ENCODE measurements at places on chromosomes 6 and 20.

GRCh38 chr6:46790355-46790874, 2.8 kb upstream of the MEP1A start:
- no peak for DNase-seq

DNA sequence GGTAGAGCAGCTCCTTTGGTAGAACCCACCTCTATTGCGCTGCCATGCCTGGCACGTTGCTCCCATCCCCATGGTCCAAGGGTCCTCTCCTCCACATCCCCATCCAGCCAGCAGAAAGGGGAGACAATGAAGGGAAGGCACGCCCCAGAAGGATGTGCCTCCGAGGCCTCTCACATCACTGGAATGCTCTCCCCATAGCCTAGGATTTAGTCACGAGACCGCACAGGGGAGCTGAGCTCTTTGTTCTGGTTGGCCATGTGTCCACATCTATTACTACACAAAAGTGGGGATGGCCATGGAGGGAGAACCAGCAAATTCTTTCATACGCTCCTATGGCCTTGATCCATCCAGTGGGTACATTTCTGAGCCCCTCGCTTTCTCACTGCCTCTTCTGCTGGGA, 60.5 kb upstream of the SALL4 start:
- no peak for DNase-seq

DNA sequence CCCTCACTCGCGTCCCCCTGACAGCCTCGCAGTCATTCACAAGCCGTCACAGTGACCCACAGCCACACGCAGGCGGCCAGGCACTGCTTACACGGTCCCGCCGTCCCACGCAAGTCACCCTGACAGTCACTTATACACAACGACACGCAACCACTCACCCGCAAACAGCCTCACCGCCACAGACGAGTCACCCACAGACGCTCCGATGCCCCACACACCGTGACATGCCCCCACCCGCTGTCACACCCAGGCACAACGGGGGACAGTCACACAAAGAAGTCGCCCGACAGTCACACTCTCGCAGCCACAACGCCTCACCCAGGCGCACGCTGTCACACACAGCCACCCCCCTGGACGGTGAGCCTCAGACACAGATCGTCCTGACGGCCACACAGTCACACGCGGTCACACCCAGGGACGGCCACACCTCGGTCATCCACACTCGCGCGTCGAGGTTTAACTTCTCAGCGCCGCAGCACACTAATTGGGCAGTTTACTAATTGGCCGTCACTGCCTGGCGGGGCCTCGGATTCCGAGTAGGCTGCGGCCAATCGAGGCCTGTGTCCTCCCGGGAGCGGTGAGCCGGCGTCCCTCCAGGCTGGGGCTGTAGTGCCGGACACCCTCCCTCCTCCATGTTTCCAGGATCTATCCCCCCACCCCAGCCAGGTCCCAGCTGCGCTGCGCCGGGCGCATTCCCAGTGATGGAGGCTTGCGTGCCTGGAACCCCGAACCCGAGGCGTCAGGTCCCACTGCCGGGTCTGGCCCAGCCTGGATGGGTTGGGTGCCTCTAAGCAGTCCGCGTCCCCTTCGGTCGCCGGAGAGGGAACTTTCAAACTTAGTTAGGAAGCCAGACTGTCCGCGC, 790 bp downstream of the TOX2 start:
- DNase-seq, result no peak

DNA sequence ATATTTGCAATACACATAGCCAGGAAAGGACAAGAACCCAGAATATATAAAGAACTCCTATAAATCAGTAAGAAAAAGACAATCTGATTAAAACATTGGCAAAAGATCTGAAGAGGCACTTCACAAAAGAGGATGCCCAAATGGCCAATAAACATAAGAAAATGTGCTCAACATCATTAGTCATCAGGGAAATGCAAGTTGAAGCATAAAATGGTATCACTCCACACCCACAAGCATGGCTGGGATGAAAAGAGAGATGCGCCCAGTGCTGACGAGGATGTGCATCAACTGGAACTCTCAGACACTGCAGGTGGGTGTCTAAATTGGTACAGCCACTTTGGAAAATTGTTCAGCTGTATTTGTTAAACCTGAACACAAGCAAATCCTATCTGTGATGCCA, 42.4 kb upstream of the MLN start:
- no peak for DNase-seq

- DNase-seq, result no peak
These were observed 3.3 kb downstream of the FAM162B start for GRCh38 chr6:116762235-116762634.

GRCh38 chr6:43740961-43741764, 28.8 kb upstream of the VEGFA start:
- DNase-seq, result no peak

DNA sequence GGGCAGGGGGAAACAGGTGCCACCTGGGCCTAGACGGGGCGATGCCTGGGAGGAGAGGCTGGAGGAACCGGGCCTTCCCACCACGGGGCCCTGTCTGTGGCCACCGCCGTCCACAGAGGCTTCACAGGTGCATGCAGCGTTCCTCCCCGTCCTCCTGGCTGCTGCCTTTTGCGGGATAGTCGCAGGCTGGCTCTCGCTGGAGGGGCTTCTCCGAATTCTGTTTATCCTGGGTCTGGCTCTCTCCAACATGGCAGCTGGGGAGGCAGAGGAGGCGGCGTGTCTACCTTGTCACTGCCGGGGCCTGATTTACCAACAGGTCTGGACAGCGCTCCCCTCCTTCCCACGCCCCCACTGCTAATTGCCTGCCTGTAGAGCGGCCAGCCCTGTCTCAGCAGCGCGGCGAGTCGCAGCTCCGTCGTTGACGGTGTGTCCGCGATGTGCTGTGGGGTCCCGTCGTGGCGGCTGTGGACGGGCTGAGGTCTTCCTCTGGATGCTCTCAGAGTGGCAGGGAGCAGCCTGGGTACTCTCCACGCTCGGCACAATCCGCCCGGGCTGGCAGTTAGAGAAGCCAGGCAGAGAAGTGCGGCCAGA, 262.9 kb downstream of the TAF4 start:
- DNase-seq, result no peak

DNA sequence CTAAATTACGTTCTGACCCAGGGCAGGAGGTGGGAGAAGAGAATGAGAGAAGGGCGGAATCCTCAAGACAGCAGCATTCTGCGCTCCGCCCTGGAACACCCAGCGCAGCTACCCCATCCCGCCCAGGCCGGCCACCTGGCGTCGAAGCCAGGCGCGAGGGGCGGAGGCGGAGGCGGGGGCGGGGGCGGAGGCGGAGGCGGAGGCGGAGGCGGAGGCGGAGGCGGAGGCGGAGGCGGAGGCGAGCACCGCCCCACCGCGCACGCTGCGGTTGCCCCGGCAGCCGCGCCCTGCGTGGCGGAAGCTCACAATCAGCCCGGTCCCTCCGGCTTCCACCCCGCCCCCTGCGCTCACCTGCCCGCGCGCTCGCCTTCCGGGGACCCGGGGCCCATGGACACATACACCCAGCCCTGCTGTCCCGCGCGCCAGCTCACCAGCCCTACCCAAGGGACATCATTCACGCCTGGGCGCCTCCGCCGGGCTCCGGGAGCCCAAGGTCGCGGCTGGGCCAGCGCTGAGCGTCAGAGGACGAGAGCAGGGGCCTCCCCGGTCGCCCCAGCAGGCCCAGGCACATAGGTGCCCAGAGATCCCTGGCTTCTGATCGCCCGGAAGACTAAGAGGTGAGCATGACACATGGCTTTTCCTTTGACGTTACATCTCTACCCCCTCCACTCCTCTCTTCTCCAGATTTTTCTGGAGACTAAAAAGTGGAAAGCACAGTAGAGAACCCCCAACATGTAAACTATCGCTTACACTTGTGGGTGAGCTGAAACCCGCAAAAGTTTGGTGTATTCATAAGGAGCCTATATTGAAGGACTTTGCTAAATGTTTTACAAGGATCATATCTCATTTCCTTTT, at the start of gene ANKEF1:
Gene ANKEF1 (plus strand): TSS at position 271 of the 855 bp plus-strand sequence. CDS start 3,315 bp downstream, outside the sequence.
- peak; percentile 70 for DNase-seq

DNA sequence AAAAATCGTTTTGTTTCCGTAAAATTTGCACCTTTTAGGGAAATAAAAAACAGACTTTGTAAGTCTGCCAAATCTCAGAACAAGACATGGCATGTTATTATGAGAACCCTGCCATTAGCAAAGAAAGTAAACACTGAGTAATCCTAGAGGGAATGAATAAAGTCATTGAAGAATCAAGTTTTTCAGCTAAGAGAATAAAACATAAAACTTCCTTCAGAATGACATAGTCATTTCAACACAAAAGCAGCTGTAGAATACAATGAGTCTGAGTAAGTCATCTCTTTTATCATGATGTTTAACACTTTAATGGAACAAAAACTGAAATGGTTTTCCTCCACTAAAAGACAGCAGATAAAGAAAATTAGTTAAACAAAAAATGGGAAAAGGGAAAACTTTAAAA, 10.3 kb upstream of the DST start:
- no peak for DNase-seq

GRCh38 chr6:131782764-131783163, 25.1 kb upstream of the ENPP1 start:
- DNase-seq, result no peak

Measured in DMS 273 treated with DMSO at 0.1 percent for 48 hours (cell line).